Lower lobe of right lung (tissue), 2 donors: ENCODE measurements at places on chromosomes 4 and X.
A peak's percentile ranks its signal among the peaks of the same experiment; 100 is the strongest.

GRCh38 chr4:156362581-156362980, 408.9 kb upstream of the CTSO start:
- no peak overlapping the region for H3K27ac ChIP-seq
- DNase-seq: no peak
- H3K4me3 ChIP-seq: no peak overlapping the region
- H3K27me3 ChIP-seq: no peaks in the 10 kb centered on the region

DNA sequence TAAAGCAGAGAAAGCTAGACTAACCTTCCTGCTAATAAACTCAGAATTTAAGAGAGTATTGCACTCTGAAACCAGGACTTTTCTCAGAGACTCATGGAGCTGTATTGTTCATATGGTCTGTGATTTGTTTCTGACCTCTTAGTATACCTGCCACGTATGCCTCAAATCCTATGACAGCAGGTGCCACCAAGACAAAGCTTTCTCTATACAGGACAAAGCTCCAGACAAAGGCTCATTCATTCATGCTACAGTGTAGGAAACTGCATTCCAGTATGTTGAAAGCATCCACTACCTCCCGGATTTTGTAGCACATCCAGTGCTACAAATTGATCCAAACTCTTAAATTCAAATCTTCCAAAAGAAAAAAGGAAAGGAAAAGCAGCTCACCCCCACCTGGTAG, 178.3 kb downstream of the CHIC2 start:
- H3K27ac ChIP-seq: no peak overlapping the region
- H3K4me1 ChIP-seq: no peaks in the 10 kb centered on the region
- H3K27me3 ChIP-seq: no peaks in the 10 kb centered on the region
- no peak for DNase-seq
- no peaks in the 10 kb centered on the region for H3K36me3 ChIP-seq
- no peak overlapping the region for H3K4me3 ChIP-seq

DNA sequence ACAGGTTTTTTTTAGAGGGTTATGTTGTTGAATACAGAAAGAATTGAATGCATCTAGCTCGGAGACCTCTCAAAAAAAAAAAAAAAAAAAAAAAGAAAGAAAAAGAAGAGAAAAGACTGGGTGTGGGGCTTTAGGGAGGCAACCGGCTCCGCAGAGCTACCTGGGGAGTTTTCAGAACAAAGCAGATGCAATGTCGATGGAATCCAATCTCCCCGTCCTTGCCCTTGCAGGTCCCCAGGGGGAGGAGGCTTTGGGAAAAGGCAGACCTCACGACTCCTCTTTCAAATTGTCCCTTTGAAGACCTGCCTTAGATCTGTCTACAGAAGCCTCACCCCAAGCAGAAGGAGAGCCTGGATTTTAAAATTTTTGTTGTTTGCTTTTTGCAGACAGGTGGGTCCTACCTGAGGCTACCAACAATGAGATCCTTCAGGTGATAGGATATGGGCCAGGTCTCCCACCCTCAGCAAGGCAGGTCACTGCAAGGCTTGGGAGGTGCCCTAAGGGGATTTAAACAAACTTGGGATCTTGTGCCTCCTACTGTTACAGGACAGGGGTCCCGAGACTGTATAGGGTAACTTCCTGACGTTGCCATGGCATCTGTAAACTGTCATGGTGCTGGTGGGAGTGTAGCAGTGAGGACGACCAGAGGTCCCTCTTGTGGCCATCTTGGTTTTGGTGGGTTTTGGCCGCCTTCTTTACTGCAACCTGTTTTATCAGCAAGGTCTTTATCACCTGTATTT, 75.2 kb upstream of the PRKX start:
- no peak for DNase-seq
- H3K27ac ChIP-seq: no peak overlapping the region
- no peaks in the 10 kb centered on the region for H3K4me1 ChIP-seq
- no peaks in the 10 kb centered on the region for H3K27me3 ChIP-seq
- H3K4me3 ChIP-seq: no peak overlapping the region
- no peaks in the 10 kb centered on the region for H3K36me3 ChIP-seq

DNA sequence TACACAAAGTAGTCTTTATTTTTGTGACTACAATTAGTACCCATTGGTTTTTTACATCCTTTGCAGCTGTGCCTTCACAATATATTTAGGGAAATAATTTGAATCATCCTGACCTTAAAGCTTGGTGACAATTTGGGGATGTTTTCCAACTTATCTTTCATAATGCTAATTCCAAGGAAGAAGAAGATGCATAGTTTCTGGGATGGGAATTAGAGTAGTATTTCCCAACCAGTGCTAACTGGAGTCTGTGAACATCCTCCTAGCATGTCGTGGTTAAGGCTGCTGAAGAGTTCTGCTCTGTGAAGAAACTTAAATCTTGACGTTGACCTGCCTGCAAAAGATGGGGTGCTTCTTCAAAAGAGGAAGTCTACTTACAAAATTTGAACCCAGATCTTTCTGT, 173.5 kb downstream of the ANK2 start:
- no peak overlapping the region for H3K4me3 ChIP-seq
- no peaks in the 10 kb centered on the region for H3K36me3 ChIP-seq
- DNase-seq: no peak
- no peak overlapping the region for H3K27ac ChIP-seq
- H3K27me3 ChIP-seq: no peaks in the 10 kb centered on the region

- no peak for DNase-seq
- H3K4me1 ChIP-seq: no peaks in the 10 kb centered on the region
- H3K27me3 ChIP-seq: no peaks in the 10 kb centered on the region
- H3K4me3 ChIP-seq: no peak overlapping the region
- no peak overlapping the region for H3K27ac ChIP-seq
Measured at GRCh38 chrX:22196149-22196548, 76.6 kb upstream of the CBLL2 start.

GRCh38 chr4:153013202-153013977, 77.3 kb downstream of the FHDC1 start:
- H3K4me1 ChIP-seq: no peaks in the 10 kb centered on the region
- H3K27ac ChIP-seq: no peak overlapping the region
- no peaks in the 10 kb centered on the region for H3K27me3 ChIP-seq
- H3K4me3 ChIP-seq: no peak overlapping the region
- DNase-seq: no peak
- H3K36me3 ChIP-seq: no peaks in the 10 kb centered on the region

- no peak overlapping the region for H3K27ac ChIP-seq
- H3K36me3 ChIP-seq: no peaks in the 10 kb centered on the region
- no peak overlapping the region for H3K4me3 ChIP-seq
- no peaks in the 10 kb centered on the region for H3K4me1 ChIP-seq
- no peak for DNase-seq
Measured at GRCh38 chr4:109631532-109632108, 71.6 kb downstream of the MCUB start.

DNA sequence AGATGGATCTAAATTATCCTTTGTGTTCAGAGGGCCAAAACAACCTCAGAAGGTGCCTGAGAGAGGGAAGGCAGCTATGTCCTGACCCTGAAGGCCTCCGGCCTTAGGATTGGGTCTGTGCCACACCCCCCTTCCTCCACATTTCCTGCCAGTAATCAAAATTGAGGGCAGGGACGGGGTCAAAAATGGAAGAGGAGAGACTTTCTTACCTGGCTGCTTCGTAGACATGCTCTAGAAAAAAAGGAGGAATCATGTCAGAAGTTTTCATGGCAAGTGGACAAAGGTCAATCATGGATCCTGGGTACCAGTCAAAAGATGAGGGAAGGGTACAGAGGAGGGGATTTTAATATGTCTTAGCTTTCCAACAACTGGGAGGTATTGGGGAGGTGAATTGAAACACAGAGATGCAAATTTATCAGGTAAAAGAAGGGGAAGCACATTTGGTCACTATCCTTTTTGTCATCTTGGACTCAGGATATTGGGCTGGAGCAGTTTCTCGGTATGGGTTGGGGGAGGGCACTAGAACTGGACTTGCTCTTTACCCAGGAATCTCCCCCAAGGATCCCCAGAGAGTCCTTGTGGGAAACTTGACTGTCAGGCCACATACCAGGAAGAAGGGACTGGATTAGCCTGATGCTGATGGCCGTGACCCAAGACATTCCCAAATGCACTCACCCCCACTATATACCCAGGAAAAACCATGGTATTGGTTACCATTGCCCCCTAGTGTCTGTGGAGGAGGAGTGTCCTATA, 17.1 kb downstream of the VSIG4 start:
- no peak overlapping the region for H3K27ac ChIP-seq
- H3K36me3 ChIP-seq: no peaks in the 10 kb centered on the region
- no peak overlapping the region for H3K4me3 ChIP-seq
- H3K27me3 ChIP-seq: no peaks in the 10 kb centered on the region
- no peak for DNase-seq

DNA sequence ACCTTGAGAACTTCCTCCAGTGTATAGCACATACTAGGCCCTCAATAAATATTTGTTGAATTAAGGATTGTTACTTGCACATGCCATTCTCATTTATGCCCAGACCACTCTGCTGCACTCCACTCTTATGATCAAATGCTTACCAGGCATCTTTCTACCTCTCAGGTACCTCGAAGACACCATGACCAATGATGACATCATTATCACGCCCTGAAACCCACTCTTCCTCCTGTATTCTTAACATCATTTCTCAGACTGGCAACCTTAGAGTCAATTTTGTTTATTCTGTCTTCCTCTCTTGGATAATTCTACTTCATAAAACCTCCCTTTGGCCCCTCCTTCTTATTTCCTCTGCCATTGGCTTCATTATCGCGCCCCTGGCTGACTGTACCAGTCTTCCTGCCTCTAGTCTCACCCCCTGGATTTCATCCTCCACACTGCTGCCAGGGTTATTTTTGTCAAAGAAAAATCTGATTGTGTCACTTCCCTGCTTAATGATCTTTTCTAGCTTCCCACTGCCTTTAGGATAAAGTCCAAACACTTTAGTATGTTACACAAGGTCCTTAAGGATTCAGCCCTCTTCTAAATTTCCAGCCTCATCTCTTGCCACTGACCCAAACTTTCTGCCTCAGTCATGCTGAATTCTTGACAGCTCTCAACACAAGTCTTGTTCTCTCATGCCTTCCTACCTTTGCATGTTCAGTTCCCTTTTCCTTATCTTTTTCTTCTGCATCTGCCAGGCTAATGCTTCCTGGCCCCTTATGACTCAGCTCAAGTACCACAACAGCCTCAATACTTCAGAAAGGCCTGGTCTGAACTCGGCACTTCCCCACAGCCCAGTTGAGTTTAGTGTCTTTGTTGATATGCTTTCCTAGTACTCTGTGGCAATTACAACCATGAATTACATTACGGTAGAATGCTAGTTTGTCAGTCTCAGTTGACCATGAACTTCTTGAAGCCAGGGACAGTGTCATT, 45.8 kb downstream of the HDAC8 start:
- peak; percentile 28 for DNase-seq
- H3K4me1 ChIP-seq: no peaks in the 10 kb centered on the region
- H3K27ac ChIP-seq: no peak overlapping the region

- no peaks in the 10 kb centered on the region for H3K4me1 ChIP-seq
- peaks cover 12% of the 10 kb centered on the region for H3K36me3 ChIP-seq
- H3K27ac ChIP-seq: no peak overlapping the region
- no peak overlapping the region for H3K4me3 ChIP-seq
Measured at GRCh38 chrX:118560489-118560888, 64.9 kb downstream of the DOCK11 start.

- no peak overlapping the region for H3K27ac ChIP-seq
- H3K27me3 ChIP-seq: no peaks in the 10 kb centered on the region
- H3K4me1 ChIP-seq: no peaks in the 10 kb centered on the region
- no peaks in the 10 kb centered on the region for H3K36me3 ChIP-seq
Measured at GRCh38 chrX:123083924-123084323, 100.2 kb upstream of the GRIA3 start.
